AG04450 (cell line): ENCODE measurements at places on chromosomes 12 and 14.
A peak's percentile ranks its signal among the peaks of the same experiment; 100 is the strongest.

- no peak for DNase-seq
Measured at GRCh38 chr14:72254202-72254936, 322.1 kb downstream of the RGS6 start.

DNA sequence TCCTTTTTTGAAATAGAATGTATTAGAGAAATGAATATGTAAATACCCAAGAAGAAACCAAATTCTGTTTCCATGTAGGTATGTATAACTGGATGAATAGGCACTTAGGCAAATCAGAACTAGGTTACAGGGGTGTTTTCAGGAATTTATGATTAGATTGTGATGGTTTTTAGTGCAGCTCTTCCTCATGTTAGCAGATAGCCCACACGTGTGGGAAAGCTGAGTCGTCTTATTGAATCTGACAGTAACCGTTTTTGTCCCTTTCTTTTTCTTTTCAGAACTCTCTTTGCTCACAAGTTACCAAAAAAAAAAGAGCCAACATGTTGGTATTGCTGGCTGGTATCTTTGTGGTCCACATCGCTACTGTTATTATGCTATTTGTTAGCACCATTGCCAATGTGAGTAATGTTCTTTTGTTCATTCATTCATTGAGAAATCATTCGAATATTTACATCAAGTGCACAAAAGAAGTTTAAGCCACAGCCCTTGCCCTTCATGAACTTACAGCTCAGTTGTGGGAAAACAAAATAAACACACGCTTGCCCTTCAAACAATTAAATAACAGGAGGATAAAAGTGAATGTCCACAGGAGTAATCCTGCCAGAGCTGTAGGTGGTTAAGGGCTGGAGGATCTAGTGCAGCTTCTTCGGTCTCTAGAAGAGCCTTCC lies 14.8 kb downstream of the EMP1 start:
- DNase-seq, result no peak

GRCh38 chr14:50116181-50116956 lies at the start of gene VCPKMT:
TSS of gene VCPKMT (minus strand) at chr14:50116572. CDS start at chr14:50116552, 20 bp downstream.
- peak; percentile 44 for DNase-seq

- no peak for DNase-seq
Measured at GRCh38 chr14:69303086-69303485, 43.1 kb downstream of the GALNT16 start.

- no peak for DNase-seq
Measured at GRCh38 chr12:42648061-42648460, 58.5 kb upstream of the PRICKLE1 start.

DNA sequence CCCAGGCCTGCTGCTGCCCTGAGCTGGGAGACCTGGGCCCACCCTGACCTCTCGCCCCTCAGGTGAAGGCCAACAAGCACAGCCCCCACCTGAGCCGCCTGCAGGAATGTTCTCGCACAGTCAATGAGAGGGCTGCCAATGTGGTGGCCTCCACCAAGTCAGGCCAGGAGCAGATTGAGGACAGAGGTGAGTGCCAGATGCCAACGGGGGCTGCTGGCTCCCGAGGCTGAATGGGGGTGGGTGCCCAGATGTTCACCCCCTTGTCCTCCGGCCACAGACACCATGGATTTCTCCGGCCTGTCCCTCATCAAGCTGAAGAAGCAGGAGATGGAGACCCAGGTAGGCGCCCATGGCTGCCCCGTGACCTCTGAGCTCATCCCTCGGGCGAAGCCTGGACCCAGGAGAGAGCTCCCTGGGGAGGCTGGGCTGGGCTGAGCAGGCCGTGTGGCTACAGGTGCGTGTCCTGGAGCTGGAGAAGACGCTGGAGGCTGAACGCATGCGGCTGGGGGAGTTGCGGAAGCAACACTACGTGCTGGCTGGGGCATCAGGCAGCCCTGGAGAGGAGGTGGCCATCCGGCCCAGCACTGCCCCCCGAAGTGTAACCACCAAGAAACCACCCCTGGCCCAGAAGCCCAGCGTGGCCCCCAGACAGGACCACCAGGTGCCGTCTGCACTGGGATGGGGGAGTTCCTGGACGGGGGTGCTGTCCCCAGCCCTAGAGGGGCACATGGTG lies 25.8 kb downstream of the HIP1R start:
- no peak for DNase-seq

GRCh38 chr12:103840462-103840875 lies 565 bp downstream of the NT5DC3 start:
- DNase-seq, result no peak

GRCh38 chr12:28486521-28486920 lies 296.3 kb downstream of the CCDC91 start:
- no peak for DNase-seq

DNA sequence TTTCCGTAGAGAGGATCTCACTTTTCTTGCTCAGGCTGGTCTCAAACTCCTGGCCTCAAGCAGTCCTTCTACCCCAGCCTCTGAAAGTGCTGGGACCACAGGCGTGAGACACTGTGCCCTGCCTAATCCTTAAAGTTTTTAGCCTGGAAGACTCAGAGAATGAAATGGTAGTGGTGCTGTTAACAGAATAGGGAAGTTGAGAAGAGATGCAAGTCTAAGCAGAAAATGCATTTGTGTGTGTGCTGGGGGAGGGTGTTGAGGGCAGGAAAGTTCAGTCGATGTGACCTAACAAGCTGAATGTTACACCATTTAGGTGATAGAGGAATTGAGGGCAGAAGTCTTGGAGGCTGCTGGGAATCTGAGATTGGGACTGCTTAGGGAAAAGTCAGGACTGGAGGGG lies 6.9 kb upstream of the TUBA1A start:
- no peak for DNase-seq

- no peak for DNase-seq
Measured at GRCh38 chr12:48811437-48812090, 6.7 kb upstream of the CACNB3 start.

- DNase-seq, result no peak
Measured at GRCh38 chr14:65422088-65422834, 9.7 kb downstream of the FUT8 start.

GRCh38 chr12:32163596-32163995 lies 56.9 kb downstream of the BICD1 start:
- no peak for DNase-seq

GRCh38 chr12:38102197-38102596 lies 214.4 kb upstream of the ALG10B start:
- no peak for DNase-seq

DNA sequence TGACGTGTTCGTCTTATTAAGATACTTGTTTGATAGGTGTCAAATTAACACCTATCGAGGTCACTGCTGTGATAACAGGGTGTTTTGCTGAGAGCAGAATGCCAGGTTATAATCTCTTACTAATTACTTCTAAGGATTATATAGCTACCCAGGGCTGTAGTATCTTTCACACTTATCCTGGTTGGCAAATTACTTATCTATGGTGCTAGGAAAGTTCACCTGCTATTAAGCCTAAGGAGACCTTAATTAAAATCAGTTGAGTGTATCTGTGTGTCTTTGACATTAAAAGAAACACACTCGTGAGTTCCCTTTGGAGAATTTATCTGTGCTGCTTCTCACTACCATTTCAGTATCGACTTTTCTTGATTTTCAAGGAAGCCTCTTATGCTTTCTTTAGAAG lies 301.6 kb upstream of the SLC16A7 start:
- no peak for DNase-seq

DNA sequence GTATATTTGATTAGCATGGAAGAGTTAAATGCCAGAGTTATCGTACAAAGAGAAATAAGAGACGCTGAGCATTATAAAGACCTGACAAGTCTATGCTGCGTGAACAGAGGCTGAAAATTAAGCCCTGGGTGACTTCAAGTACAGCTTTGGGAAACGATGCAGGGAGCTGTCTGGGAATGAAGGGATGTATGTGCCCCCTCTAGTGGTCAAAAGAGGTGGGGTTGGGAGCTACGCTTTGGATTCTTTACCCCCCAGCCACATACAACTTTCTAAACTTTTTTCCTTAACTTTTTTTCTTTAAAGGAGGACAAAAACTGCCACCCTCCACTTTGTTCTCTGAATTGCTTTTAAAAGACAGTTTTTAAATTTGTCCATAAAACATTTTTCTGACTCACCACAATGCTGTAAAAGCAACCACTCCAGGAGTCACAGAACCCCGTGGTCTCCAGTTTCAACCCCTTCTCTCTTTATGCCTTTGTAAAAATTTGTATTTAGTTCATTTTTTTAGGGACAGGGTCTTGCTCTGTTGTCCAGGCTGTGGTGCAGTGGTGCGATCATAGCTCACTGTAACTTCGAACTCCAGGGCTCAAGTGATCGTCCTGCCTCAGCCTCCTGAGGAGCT lies 59.4 kb downstream of the ZNF664 start:
- DNase-seq, result no peak

- DNase-seq, result peak; percentile 55
Measured at GRCh38 chr14:95460647-95461478, 55.6 kb downstream of the SYNE3 start.
